ENCODE measurements at places on chromosomes 7 and 10.

- no peak overlapping the region for H3K27ac ChIP-seq
- no peaks in the 10 kb centered on the region for H3K27me3 ChIP-seq
- peaks cover 29% of the 10 kb centered on the region for H3K36me3 ChIP-seq
- peaks cover 3% of the 10 kb centered on the region for H3K4me1 ChIP-seq
- H3K4me3 ChIP-seq = no peak overlapping the region
Measured at GRCh38 chr7:141674171-141674671, 27.7 kb downstream of the DENND11 start.

GRCh38 chr7:68914006-68914405 is 684.3 kb upstream of the AUTS2 start:
- H3K4me1 ChIP-seq = no peaks in the 10 kb centered on the region
- peaks cover 2% of the 10 kb centered on the region for H3K27me3 ChIP-seq
- H3K36me3 ChIP-seq = no peaks in the 10 kb centered on the region

DNA sequence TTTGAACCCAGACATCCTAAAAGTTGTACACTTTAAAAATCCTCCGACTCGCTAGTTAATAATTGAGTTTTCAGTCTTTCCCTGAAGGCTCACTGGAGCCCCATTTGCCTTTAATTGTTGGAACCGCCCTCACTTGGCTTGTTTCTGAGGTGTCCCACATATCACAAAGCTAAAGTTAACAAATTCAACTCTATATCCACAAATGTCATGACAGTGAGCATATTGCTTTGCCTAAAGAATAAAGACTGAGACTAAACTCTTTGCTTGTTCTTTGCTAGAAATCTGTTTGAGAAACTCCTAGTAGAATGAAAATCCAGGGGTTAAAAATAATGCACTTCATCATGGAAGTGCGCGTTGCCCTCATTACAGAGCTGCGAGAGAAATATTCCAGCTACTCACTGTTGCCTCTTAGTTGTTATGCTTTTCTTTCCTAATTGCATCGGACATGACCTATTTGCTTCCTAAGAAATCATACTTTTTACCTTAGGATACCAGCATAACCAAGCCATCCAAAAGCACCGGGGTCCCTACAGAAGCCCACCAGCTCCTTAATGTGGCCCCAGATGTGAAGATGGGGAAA is 752 bp downstream of the THSD7A start:
- H3K27ac ChIP-seq = no peak overlapping the region
- H3K36me3 ChIP-seq = no peaks in the 10 kb centered on the region
- H3K27me3 ChIP-seq = peaks cover 18% of the 10 kb centered on the region
- no peaks in the 10 kb centered on the region for H3K4me1 ChIP-seq

DNA sequence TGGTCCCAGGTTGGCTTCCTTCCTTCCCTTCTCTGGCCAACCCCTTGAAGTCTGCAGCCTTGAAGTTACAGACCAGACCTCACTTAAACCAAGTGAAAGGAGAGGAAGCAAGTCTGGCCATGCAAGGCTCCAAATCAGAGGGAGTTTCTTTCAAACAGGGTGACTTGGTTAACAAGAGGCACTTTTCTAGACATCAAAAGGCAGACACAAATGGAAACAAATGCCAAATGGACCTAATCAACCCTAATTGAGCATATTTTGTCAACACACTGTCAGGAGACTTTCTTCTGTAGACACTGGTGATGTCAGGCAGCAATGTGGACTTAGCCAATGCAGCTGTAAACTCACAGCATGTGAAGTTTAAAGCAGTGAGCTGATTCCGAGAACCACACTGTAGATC is 282.7 kb upstream of the FZD8 start:
- no peak overlapping the region for H3K4me3 ChIP-seq
- no peak for DNase-seq
- H3K36me3 ChIP-seq = no peaks in the 10 kb centered on the region
- H3K27ac ChIP-seq = no peak overlapping the region
- H3K4me1 ChIP-seq = no peaks in the 10 kb centered on the region
- no peaks in the 10 kb centered on the region for H3K27me3 ChIP-seq

DNA sequence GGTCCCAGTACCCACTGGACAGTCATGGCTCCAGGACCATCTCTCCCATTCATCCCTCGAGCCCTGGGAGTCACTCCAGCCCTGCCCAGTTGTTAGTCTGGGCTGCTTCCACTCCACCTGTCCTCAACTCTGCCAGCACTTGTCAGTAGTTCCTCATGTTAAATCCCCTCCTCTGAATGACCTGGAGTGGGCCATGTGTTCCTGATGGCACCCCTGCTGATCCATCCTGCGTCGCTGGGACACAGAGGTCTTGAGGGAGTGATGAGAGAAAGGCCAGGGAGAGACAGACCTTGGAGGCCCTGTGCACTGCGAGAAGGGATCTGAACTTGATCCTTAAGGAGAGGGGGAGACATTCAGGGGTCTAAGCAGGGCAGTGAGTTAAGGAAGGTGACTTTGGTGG is 174.9 kb downstream of the GRID1 start:
- no peak overlapping the region for H3K4me3 ChIP-seq
- H3K4me1 ChIP-seq = no peaks in the 10 kb centered on the region
- no peak for DNase-seq
- H3K27me3 ChIP-seq = no peaks in the 10 kb centered on the region

Measured in large intestine (tissue), 12 donors.